ENCODE measurements at places on chromosomes 4 and X. TPM values are rescaled to one million over a fixed set of nuclear protein-coding genes. Genes with fewer than 3 reads are reported as not detected.

TCEAL7 gene
- not detected for total RNA-seq

DNA sequence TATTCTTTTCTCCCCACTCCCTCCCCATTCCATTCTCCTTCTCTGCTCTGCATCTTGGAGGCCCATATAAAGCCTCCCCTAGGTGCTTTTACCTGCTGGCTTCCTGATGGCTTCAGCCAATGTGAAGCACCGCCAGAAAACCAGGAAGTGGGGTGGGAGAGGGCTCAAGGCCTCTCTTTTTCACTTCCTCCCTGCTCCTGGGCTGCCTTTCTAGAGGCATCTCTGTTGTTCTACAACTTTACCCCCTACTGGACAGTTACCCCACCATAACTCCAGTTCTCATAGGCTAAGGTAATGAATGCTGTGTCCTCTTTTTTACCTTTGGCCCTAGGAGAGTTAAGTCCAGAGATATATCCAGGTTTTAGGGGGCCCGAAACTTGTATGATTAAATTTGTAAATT lies 62.4 kb upstream of the PPARGC1A start:
- no peaks in the 10 kb centered on the region for H3K27me3 ChIP-seq
- DNase-seq = no peak
- H3K4me3 ChIP-seq = no peak overlapping the region
- H3K27ac ChIP-seq = no peak overlapping the region
- H3K36me3 ChIP-seq = no peaks in the 10 kb centered on the region

GRCh38 chr4:83089410-83090157 lies 24.9 kb downstream of the PLAC8 start:
- H3K4me1 ChIP-seq = peaks cover 1% of the 10 kb centered on the region
- H3K4me3 ChIP-seq = no peak overlapping the region
- DNase-seq = no peak

GRCh38 chrX:118730500-118731247 lies 3.3 kb downstream of the IL13RA1 start:
- H3K27me3 ChIP-seq = no peaks in the 10 kb centered on the region
- H3K36me3 ChIP-seq = peaks cover 24% of the 10 kb centered on the region
- peaks cover 38% of the 10 kb centered on the region for H3K4me1 ChIP-seq
- H3K27ac ChIP-seq = peak overlapping the region; percentile 11

GRCh38 chrX:1453395-1453783 lies 680 bp upstream of the ASMTL start:
- DNase-seq = no peak
- peak overlapping the region; percentile 81 for H3K4me3 ChIP-seq
- no peaks in the 10 kb centered on the region for H3K4me1 ChIP-seq
- H3K27ac ChIP-seq = peak overlapping the region; percentile 28

- H3K27ac ChIP-seq = peak overlapping the region; percentile 81
- peak overlapping the region; percentile 37 for H3K4me3 ChIP-seq
- DNase-seq = no peak
- H3K27me3 ChIP-seq = no peaks in the 10 kb centered on the region
- H3K36me3 ChIP-seq = peaks cover 20% of the 10 kb centered on the region
- peaks cover 17% of the 10 kb centered on the region for H3K4me1 ChIP-seq
Measured at GRCh38 chr4:40525752-40526598, 103.7 kb downstream of the RBM47 start.

GRCh38 chr4:8328866-8329559 lies 59.5 kb downstream of the HTRA3 start:
- H3K4me3 ChIP-seq = no peak overlapping the region
- H3K4me1 ChIP-seq = no peaks in the 10 kb centered on the region
- H3K27ac ChIP-seq = no peak overlapping the region
- peaks cover 56% of the 10 kb centered on the region for H3K27me3 ChIP-seq

DNA sequence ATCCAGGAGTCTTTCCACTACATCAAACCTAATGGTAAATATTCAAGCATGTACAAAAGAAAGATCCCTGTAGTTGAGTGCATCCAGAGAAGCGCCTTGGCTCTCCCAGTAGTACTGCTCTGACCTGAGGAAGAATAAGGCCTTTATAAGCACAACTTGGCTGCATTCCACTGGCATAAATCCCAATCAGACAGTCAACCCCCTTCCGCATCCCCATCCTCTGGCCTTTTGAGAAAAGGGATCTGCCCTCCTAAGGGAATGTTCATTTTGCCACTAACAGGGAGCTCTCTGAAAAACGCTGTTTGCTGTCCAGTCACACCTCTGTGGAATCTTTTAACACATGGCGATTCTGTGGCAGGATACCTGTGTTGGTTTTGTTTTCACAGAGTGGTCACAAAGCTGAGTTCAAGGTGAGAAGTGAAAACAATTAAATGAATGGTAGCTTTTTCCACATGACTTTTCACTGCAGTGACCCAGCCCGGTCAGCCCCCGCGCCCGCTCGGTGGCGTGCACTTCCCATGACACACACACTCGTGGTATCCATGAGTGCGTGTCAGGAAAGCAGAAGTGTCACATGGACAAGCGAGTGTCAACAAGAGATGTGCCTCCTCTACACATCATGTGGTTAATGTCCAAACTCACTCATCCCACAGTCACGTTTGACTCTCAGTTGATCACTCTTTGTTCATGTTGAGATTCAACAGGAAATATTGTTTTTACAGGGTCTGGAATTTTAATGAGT lies 112.2 kb upstream of the ENPP6 start:
- no peak overlapping the region for H3K27ac ChIP-seq
- H3K4me1 ChIP-seq = peaks cover 23% of the 10 kb centered on the region
- no peaks in the 10 kb centered on the region for H3K36me3 ChIP-seq
- H3K27me3 ChIP-seq = no peaks in the 10 kb centered on the region
- no peak for DNase-seq
- no peak overlapping the region for H3K4me3 ChIP-seq

GRCh38 chr4:119286377-119287002 lies 35.4 kb downstream of the FABP2 start:
- H3K27ac ChIP-seq = no peak overlapping the region
- peaks cover 23% of the 10 kb centered on the region for H3K4me1 ChIP-seq
- peaks cover 10% of the 10 kb centered on the region for H3K36me3 ChIP-seq
- DNase-seq = peak; percentile 10
- H3K27me3 ChIP-seq = no peaks in the 10 kb centered on the region

PCDH18 gene
- 0.24 TPM for total RNA-seq

- H3K4me1 ChIP-seq = peaks cover 17% of the 10 kb centered on the region
- no peak overlapping the region for H3K4me3 ChIP-seq
- peak; percentile 66 for DNase-seq
- H3K27me3 ChIP-seq = no peaks in the 10 kb centered on the region
Measured at GRCh38 chr4:61336916-61337315, 136.8 kb downstream of the ADGRL3 start.

DNA sequence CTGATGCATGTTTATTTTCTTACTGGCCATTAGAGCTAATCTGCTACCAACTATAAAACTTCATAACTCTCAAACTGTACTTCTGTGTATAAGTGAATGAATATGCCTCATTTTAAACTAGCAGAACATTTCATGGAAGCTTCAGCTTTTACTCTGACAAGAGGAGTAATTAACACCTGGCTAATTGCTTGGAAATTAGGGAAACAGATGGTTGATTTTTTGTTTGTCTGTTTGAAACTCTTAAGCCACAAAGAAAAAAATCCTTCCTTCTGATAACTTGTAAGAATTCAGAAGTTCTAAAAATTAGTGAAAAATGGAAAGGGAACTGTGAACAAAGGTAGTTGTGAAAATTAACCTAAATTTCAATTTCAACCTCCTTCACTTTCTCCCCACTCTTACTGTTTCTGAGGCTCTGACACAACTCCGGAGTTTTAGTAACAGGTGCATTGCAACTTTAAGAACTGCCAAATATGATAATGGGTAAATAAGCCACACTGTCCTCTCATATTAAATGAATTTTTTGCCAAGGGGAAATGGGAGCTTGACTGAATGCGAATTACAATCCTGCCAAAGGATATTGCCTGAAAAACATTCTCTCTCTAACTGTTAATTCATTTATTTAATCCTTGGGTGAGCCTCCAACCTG lies 1.0 kb downstream of the EGF start:
- no peaks in the 10 kb centered on the region for H3K27me3 ChIP-seq
- no peak overlapping the region for H3K27ac ChIP-seq
- no peak for DNase-seq
- H3K36me3 ChIP-seq = no peaks in the 10 kb centered on the region
- no peak overlapping the region for H3K4me3 ChIP-seq
- peaks cover 18% of the 10 kb centered on the region for H3K4me1 ChIP-seq

DNA sequence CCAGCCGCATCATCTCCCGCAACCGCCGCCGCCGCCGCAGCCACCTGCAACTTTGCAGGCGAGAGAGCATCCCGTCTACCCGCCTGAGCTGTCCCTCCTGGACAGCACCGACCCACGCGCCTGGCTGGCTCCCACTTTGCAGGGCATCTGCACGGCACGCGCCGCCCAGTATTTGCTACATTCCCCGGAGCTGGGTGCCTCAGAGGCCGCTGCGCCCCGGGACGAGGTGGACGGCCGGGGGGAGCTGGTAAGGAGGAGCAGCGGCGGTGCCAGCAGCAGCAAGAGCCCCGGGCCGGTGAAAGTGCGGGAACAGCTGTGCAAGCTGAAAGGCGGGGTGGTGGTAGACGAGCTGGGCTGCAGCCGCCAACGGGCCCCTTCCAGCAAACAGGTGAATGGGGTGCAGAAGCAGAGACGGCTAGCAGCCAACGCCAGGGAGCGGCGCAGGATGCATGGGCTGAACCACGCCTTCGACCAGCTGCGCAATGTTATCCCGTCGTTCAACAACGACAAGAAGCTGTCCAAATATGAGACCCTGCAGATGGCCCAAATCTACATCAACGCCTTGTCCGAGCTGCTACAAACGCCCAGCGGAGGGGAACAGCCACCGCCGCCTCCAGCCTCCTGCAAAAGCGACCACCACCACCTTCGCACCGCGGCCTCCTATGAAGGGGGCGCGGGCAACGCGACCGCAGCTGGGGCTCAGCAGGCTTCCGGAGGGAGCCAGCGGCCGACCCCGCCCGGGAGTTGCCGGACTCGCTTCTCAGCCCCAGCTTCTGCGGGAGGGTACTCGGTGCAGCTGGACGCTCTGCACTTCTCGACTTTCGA lies 654 bp downstream of the ATOH1 start:
- no peaks in the 10 kb centered on the region for H3K4me1 ChIP-seq
- no peak overlapping the region for H3K27ac ChIP-seq
- peak overlapping the region; percentile 85 for H3K4me3 ChIP-seq
- H3K36me3 ChIP-seq = peaks cover 13% of the 10 kb centered on the region
- peak; percentile 8 for DNase-seq
- peaks cover 80% of the 10 kb centered on the region for H3K27me3 ChIP-seq

RPS6KA6 gene
- total RNA-seq = 3.8 TPM

GRCh38 chrX:133332737-133333136 lies 82.6 kb downstream of the GPC4 start:
- H3K36me3 ChIP-seq = no peaks in the 10 kb centered on the region
- H3K27ac ChIP-seq = no peak overlapping the region
- H3K27me3 ChIP-seq = no peaks in the 10 kb centered on the region

- H3K27ac ChIP-seq = no peak overlapping the region
- no peak overlapping the region for H3K4me3 ChIP-seq
- no peaks in the 10 kb centered on the region for H3K4me1 ChIP-seq
- no peak for DNase-seq
Measured at GRCh38 chr4:14520171-14520570, 482.1 kb upstream of the CPEB2 start.

- no peak for DNase-seq
- H3K27ac ChIP-seq = no peak overlapping the region
- H3K27me3 ChIP-seq = no peaks in the 10 kb centered on the region
- H3K36me3 ChIP-seq = no peaks in the 10 kb centered on the region
Measured at GRCh38 chr4:64774626-64775025, 365.4 kb upstream of the TECRL start.

- H3K4me1 ChIP-seq = no peaks in the 10 kb centered on the region
- DNase-seq = no peak
- no peak overlapping the region for H3K4me3 ChIP-seq
- H3K27me3 ChIP-seq = no peaks in the 10 kb centered on the region
Measured at GRCh38 chr4:120809518-120809917, 113.0 kb downstream of the PRDM5 start.

SH3BGRL gene
- 91.2 TPM for total RNA-seq

DNA sequence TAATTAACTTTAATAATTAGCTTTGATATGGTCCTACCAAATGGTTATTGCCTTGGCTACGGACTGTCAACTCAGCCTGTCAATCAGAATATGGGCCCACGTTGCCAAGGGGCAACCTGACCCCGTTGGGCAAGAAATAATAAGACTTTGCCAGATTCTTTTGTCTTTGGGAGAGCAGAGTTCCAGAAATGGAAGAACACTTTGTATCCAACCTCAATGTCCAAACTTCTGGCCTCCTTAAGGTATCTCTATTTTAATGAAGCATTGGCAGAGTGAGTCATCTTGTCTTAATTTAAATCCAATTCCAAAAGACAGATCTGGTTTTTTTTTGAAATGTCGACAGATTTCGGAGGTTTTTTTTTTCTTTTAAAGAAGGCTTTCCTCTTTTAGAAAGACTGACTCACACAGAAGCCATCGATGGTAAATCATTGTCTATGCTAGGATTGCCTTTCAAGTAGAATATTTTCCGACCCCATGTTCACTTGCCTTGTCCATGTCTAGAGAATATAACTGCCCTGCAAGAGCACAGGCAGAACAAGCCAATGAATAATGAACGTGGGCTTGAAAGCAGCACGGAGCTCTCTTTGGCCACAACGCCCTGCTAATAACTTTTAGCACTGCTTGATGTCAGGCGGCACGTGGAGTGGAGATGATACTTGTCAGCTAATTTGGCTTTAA lies 190.3 kb upstream of the GATB start:
- no peak overlapping the region for H3K4me3 ChIP-seq
- H3K4me1 ChIP-seq = no peaks in the 10 kb centered on the region
- H3K36me3 ChIP-seq = no peaks in the 10 kb centered on the region
- DNase-seq = no peak
- no peak overlapping the region for H3K27ac ChIP-seq
- peaks cover 39% of the 10 kb centered on the region for H3K27me3 ChIP-seq

DNA sequence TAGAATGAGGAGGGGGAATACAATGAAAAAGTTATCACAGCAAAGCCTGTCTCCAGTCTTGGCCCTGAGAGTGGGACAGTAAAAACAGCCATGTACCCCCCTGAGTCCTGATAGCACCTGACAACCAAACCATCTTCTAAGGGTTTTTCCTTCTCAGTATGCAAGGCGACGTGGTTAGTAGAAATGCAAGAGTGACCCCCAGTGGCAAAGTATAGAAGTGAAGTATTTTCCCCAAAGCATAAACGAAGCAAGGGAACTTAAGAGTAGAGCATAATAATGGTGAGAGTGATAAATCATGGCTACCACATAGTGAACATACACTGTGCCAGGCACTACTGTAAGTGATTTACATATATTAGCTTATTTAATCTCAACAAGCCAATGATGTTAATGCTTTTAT lies 52.8 kb downstream of the FAM47C start:
- no peaks in the 10 kb centered on the region for H3K27me3 ChIP-seq
- peak; percentile 57 for DNase-seq
- H3K27ac ChIP-seq = no peak overlapping the region
- no peaks in the 10 kb centered on the region for H3K4me1 ChIP-seq
- no peak overlapping the region for H3K4me3 ChIP-seq
